ENCODE measurements at places on chromosomes 7 and 10. TPM values are rescaled to one million over a fixed set of nuclear protein-coding genes. Genes with fewer than 3 reads are reported as not detected.

GRCh38 chr10:125628104-125629049 is 54.6 kb downstream of the TEX36 start:
- no peak overlapping the region for H3K27ac ChIP-seq
- peaks cover 2% of the 10 kb centered on the region for H3K27me3 ChIP-seq
- H3K4me1 ChIP-seq = no peaks in the 10 kb centered on the region
- H3K4me3 ChIP-seq = no peak overlapping the region
- no peaks in the 10 kb centered on the region for H3K36me3 ChIP-seq

- no peaks in the 10 kb centered on the region for H3K4me1 ChIP-seq
- peaks cover 2% of the 10 kb centered on the region for H3K27me3 ChIP-seq
- H3K4me3 ChIP-seq = no peak overlapping the region
- no peak for DNase-seq
These were observed 172.3 kb downstream of the C1GALT1 start for GRCh38 chr7:7354674-7355073.

DNA sequence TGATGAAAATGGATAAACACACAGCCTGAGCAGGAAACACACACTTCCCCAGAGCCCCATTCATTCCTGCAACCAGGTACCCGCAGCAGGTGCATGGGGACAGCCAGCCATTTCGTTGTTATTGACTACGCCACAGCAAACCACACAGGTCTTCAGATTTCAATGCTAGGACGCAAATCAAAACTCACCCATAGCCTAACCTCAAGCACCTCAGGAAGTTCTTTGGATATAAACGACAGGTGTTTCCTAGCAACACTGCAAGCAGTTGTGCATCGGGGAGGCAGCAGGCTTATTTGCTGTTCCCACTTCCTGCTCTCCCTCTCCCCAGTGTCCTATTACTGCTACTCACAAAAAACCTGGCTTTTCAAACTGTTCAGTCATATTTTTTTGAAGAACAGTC is 176.5 kb upstream of the FRMD4A start:
- DNase-seq = peak; percentile 85
- H3K4me3 ChIP-seq = peak overlapping the region; percentile 29
- H3K27ac ChIP-seq = peak overlapping the region; percentile 72
- peaks cover 21% of the 10 kb centered on the region for H3K4me1 ChIP-seq

DNA sequence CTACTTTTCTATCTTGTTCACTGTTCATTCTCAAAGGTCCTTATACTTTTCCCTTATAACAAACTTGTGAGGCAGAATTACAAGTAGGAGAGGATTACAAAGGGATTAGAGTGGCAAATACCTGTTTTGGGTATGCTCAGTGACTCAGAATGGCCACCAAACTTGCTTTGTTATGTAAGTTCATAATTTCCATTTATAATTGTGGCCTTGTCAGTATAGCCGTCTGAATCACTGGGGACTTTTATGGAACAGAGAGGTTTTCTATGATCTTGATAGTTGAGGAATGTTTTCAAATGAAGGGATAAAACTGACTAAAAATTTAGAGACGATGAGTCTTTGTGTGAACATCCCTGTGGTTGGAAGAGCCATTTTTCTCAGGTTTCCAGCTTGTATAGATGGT is 116.2 kb downstream of the SND1 start:
- no peak for DNase-seq
- H3K36me3 ChIP-seq = peaks cover 16% of the 10 kb centered on the region
- no peaks in the 10 kb centered on the region for H3K27me3 ChIP-seq
- H3K4me1 ChIP-seq = peaks cover 21% of the 10 kb centered on the region
- H3K4me3 ChIP-seq = no peak overlapping the region

DNA sequence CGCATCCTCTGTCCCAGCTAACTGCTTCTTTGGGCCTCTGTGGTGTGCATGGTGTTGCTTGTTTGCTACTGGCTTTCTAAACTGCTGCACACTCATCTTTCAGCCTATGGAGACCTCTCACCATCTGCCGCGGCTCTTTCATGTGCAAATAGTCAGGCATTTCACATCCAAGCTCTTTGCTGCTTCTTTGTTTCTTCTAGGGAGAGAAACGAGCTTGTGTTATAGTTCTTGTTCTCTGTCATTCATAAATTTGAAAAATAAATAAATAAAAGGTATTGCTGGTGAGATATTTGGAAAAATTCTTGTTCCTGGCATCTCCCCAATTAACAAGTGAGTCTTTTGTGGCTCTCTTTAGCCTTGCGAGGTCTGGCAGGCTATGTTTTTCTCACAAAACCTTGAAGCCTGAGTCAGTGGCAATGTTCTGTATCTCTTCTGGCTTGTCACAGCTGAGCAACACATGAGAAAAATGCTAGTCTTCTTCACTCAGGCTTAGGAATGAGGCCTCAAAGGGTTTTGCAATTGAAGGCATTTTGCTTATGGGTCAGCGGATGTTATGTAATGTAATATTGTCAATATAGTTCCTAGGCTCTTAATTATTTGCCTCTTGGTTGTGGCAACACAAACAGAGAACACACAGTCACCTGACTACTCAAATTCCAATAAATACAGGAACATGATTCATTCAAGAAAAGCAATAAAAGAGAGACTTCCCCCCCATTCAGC is 274.0 kb downstream of the FRMD4A start:
- DNase-seq = no peak
- no peaks in the 10 kb centered on the region for H3K36me3 ChIP-seq
- no peak overlapping the region for H3K4me3 ChIP-seq
- no peak overlapping the region for H3K27ac ChIP-seq
- no peaks in the 10 kb centered on the region for H3K4me1 ChIP-seq

DNA sequence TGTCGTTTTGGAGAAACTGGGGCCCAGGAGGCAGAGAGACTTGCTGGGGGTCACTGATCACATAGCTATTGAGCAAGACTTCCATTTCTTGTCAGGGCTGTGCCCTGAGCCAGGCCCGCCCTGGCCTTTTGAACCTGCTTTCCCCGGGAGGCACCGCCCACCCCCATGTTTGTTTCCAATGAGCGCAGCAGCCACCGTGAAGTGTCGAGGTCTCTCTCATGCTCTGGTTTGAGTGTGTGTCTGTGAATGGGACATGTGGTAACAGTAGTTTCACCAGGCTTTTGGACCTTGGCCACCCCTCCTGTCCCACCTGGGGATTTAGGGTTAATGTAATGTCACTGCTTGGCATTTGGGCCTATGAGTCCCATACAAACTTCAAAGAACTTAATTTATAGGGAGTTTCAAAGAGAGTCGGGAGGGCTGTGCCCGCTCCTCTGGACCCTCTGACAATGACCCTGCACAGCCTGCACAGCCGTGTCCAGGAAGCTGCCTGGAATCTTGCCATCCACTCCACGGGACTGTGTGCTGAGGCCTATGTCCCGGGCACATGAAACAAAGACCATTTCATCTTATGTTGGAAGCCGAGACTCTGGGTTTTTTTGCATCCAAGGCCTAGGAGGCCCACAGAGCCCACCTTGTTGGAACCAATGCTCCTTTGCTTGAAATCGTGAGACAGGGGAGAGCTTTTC is 6.3 kb downstream of the PRF1 start:
- no peak overlapping the region for H3K27ac ChIP-seq
- DNase-seq = no peak
- H3K27me3 ChIP-seq = no peaks in the 10 kb centered on the region
- peaks cover 40% of the 10 kb centered on the region for H3K4me1 ChIP-seq
- H3K36me3 ChIP-seq = peaks cover 47% of the 10 kb centered on the region
- no peak overlapping the region for H3K4me3 ChIP-seq

GRCh38 chr10:120266022-120266421 is 191.0 kb upstream of the PLPP4 start:
- H3K4me1 ChIP-seq = no peaks in the 10 kb centered on the region
- peaks cover 6% of the 10 kb centered on the region for H3K27me3 ChIP-seq
- DNase-seq = no peak
- no peak overlapping the region for H3K4me3 ChIP-seq

- peaks cover 22% of the 10 kb centered on the region for H3K4me1 ChIP-seq
- DNase-seq = no peak
- no peak overlapping the region for H3K4me3 ChIP-seq
- peaks cover 2% of the 10 kb centered on the region for H3K27me3 ChIP-seq
These were observed 86.6 kb downstream of the CABCOCO1 start for GRCh38 chr10:61749291-61749690.

GRCh38 chr10:12703126-12703525 is 298.4 kb downstream of the CCDC3 start:
- H3K4me1 ChIP-seq = peaks cover 38% of the 10 kb centered on the region
- peaks cover 2% of the 10 kb centered on the region for H3K36me3 ChIP-seq
- no peak for DNase-seq
- no peak overlapping the region for H3K4me3 ChIP-seq
- no peak overlapping the region for H3K27ac ChIP-seq
- H3K27me3 ChIP-seq = no peaks in the 10 kb centered on the region

DNA sequence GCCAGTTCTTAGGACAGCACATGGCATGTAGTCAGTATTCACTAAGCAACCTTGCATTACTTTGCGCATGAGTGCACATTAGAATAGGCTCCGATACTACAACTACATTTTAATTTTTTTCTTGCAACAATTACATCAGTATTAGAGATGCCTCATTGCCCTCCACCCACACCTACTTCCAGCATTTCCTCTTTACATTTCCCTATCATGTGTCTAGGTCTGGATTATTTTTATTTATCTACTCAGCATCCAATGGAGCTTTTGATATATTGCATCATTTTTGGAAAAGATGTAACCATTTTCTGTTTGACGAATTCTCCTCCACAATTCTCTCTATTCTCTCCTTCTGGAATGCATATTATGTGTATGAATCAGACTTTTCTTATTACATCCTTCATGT is 258.2 kb upstream of the GLI3 start:
- no peaks in the 10 kb centered on the region for H3K36me3 ChIP-seq
- no peak for DNase-seq
- H3K4me3 ChIP-seq = no peak overlapping the region
- H3K4me1 ChIP-seq = peaks cover 6% of the 10 kb centered on the region

GRCh38 chr7:127819975-127820731 is 168.2 kb downstream of the SND1 start:
- H3K27ac ChIP-seq = peak overlapping the region; percentile 80
- no peak for DNase-seq
- peaks cover 40% of the 10 kb centered on the region for H3K4me1 ChIP-seq
- H3K4me3 ChIP-seq = peak overlapping the region; percentile 50
- no peaks in the 10 kb centered on the region for H3K27me3 ChIP-seq

- no peaks in the 10 kb centered on the region for H3K36me3 ChIP-seq
- H3K4me3 ChIP-seq = no peak overlapping the region
- DNase-seq = no peak
- H3K27ac ChIP-seq = no peak overlapping the region
- H3K4me1 ChIP-seq = no peaks in the 10 kb centered on the region
- no peaks in the 10 kb centered on the region for H3K27me3 ChIP-seq
These were observed 221.1 kb downstream of the SEMA3E start for GRCh38 chr7:83427884-83428283.

DNA sequence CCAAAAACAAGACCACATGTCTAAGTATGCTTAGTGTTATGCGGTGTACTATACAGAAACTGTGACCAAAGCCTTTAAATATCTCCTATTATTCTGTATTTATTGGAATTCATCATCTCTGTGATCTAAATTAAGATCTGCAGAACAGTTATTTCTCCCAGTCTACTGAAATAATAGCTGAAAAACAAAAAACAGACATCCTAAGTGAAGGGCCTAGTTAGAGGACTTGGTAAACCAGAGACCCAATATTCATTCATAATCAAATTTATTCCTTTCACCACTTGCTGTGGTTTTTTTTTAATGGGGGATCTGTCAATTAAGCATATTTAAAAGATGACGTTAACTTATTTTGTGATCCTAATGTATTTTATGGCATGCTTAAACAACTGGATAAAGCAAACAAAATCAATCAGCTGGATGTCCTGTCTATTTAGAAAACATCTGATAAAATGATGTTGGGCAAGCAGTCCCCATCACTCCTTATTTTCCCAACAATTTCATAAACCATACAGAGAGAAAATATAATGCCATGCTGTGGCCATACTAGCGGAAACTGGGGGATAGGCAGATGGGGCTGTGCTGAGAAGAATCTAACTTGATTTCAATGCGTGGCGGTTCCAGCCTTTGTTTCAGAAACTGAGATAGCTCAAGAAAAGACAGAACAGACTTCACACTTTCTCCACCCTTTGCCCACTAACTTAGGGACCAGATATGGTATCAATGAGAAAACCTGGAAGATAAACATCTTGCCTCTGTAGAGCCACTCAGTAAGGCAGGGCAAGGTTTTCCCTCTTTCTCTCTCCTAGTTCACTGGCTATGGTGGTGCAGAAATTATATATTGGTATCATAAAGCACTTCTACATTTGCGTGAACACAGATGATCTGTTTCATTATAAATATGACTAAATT is 32.9 kb downstream of the ICA1 start:
- H3K36me3 ChIP-seq = no peaks in the 10 kb centered on the region
- DNase-seq = no peak
- H3K27ac ChIP-seq = no peak overlapping the region
- H3K4me3 ChIP-seq = no peak overlapping the region
- H3K4me1 ChIP-seq = no peaks in the 10 kb centered on the region
- H3K27me3 ChIP-seq = peaks cover 25% of the 10 kb centered on the region

DNA sequence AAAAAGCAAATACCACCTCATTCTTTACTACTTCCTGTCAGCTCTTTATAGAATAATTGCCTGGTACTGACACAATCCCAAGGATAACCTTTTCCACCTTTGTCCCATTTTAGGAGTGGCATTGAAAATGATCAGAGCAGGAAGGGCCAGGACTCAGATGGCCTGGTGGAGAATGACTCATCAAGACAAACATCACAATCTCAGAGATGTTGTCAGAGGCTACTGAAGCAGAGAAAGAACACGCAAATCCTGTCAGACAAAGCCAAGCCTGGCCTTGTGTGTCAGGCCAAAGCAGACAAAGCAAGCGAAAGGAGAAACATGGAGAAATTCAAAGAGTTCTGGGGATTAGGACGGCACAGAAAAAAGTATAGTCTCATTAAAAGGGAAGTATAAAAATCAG is 40.9 kb downstream of the NSUN6 start:
- DNase-seq = no peak
- no peak overlapping the region for H3K27ac ChIP-seq
- no peaks in the 10 kb centered on the region for H3K27me3 ChIP-seq
- peaks cover 8% of the 10 kb centered on the region for H3K4me1 ChIP-seq

- H3K4me1 ChIP-seq = no peaks in the 10 kb centered on the region
- no peaks in the 10 kb centered on the region for H3K36me3 ChIP-seq
- no peak for DNase-seq
- H3K4me3 ChIP-seq = no peak overlapping the region
- peaks cover 2% of the 10 kb centered on the region for H3K27me3 ChIP-seq
These were observed 67.8 kb downstream of the EMX2 start for GRCh38 chr10:117610321-117610720.

GRCh38 chr7:134327896-134328295 is 11.2 kb upstream of the SLC35B4 start:
- H3K36me3 ChIP-seq = no peaks in the 10 kb centered on the region
- DNase-seq = peak; percentile 81
- H3K27me3 ChIP-seq = peaks cover 11% of the 10 kb centered on the region
- no peak overlapping the region for H3K4me3 ChIP-seq
- no peaks in the 10 kb centered on the region for H3K4me1 ChIP-seq
- no peak overlapping the region for H3K27ac ChIP-seq

GRCh38 chr7:3243680-3244079 is 57.4 kb upstream of the SDK1 start:
- H3K4me3 ChIP-seq = no peak overlapping the region
- no peak for DNase-seq
- no peaks in the 10 kb centered on the region for H3K4me1 ChIP-seq
- H3K36me3 ChIP-seq = no peaks in the 10 kb centered on the region

The C10orf105 gene
- total RNA-seq = 0.33 TPM

The PHKG1 gene
- 2.8 TPM for total RNA-seq

The PON2 gene
- 3.7 TPM for total RNA-seq

The TRIM50 gene
- not detected for total RNA-seq

The TMEM184A gene
- total RNA-seq = not detected

The SLC16A9 gene
- 4.4 TPM for total RNA-seq

The SFRP4 gene
- not detected for total RNA-seq

Measured in activated CD4-positive, alpha-beta T cell treated with anti-CD3 and anti-CD28 coated beads, Interleukin-2, amount 10 ng/mL, durations not matched to agents 24 days and 14 days (primary cell).